Breast epithelium (tissue), 4 donors: ENCODE measurements at places on chromosomes 7 and 10.

- no peak for DNase-seq
These were observed 84.4 kb downstream of the LRRC4 start for GRCh38 chr7:127946847-127947246.

GRCh38 chr7:129827467-129827990 is 125.2 kb downstream of the UBE2H start:
- no peak for DNase-seq

DNA sequence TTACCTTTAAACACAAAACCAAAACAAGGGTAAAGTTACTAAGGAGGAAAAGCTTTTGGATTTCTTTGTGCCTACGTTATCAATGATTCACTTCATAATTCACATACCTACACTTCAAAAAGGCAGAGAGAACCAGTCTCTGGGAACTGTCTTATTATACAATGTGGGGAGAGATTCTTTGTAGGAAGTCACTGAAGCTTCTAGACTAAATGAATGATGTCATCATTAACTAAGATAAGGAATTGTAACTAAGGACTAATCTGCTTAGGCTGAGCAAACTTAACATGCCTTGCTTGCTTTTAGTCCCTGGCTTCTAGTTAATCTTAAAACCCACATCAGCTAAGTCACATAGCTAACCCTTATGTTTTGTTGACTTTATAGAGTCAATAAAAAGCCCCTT is 771.2 kb downstream of the NXPH1 start:
- no peak for DNase-seq

DNA sequence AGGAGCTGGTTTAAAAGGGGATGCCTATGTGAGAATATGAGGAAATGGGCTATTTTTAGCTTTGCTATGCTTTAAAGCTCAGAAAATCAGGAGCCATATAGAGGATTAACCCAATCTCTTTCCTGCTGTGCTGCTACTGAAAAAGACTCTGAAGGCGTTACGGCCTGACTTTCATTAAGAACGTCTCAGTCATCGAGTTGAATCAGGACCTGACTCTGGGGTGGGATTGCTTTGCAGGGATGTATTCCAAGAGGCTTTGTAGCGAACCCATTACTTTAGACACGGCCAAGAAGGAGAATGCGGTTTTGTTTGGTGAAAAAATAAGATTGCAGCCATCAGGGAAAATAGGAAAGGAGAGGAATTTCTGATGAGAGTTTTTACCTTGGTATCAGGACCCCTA is 426.9 kb downstream of the CCSER2 start:
- no peak for DNase-seq
